ENCODE measurements at places on chromosomes 13 and 19. TPM values are rescaled to one million over a fixed set of nuclear protein-coding genes. Genes with fewer than 3 reads are reported as not detected.

DNA sequence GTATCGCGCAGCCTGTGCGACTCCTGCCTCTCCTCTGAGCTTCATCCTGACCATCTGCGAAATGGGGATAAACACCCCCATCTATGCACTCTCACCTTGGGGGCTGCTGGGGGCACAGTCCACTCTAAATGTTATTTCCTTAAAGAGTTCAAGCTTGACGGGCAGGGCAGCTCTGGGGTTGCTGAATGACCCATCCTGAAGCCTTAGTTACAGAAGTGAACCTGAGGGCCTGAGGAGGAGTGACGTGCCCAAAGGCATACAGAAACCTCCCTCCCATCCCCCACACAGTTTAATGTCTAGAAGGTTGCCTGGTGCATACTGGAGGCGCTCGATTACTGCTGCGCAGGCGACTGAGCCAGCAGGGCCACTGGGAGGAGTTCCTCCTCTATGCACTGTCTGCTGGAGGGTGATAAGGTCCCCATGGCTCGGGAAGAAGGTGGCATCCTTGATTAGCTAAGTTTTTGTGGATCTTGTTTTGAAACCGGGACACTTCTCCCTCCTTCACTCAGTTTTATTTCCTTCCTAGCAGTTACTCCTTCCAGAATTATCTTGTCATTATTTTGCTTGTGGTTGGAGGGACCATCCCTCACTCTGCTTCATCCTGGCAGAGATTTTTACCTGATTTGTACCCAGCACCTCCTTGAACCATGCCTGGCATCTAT is 572 bp upstream of the FKBP8 start:
- no peak for DNase-seq

GRCh38 chr13:44411841-44412240 is 38.2 kb downstream of the SERP2 start:
- no peak for DNase-seq

GRCh38 chr13:76189882-76190519 is 553.9 kb downstream of the LMO7 start:
- no peak for DNase-seq

The KIR3DL2 gene
- not detected for polyA plus RNA-seq

- no peak for DNase-seq
Measured at GRCh38 chr13:98810746-98811145, 58.3 kb upstream of the SLC15A1 start.

DNA sequence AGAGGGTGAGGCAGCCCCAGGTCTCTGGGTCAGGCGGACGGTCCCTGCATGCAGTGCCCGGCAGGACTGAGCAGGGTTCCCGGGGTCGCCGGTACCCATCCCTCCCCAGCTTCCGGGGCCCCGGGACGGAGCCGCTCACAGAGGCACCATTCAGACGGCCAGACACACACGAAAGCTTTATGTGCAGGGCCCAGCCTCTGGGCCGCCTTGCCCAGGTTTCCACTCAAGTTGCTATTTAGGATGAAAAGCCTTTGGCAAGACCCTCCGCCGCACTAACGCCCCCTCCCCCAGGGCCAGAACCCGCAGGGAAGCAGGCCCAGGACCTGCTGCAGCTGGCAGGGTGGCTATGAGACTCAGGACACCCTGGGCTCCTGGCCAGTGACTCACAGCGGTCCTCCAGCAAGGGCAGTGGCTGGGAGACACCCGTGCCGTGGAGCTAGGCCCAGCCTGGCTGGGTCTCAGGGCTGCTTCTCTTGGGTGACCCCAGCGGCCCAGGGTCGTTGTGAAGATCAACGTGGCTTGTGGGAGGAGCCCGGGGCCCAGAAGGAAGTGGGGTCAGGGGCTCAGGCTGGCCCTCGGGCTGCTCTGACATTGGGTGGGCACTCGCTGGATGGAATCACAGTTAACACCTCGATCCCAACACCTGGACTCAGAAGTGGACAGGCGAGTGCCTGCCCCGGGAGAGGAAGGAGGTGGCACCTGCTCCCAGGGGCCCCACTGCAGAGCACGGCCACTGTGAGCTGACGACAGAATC is 4.8 kb downstream of the C19orf25 start:
- DNase-seq = no peak

The EDNRB gene
- 10.6 TPM for polyA plus RNA-seq

The SPINT2 gene
- polyA plus RNA-seq = 5.2 TPM

Data from hindlimb muscle (tissue), 1 donor.